ENCODE measurements at places on chromosomes 12 and 14.

DNA sequence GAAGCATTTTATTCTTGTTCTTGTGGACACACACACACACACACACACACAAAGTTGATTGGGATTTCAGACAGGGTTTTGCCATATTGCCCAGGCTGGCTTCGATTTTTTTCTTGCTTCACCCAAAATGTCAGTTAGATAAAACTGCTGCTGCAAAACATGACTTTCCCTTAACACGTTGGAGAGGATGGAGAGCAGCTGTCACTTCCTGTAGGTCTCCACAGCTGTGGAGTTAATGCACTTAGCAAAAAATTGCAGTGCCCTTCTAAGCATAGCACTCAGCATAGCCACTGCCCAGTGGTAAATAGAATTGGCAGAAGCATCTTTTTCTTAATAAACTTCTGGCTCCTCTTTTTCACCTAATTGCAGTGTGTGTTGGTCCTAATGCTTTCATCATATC is 54.5 kb downstream of the PDZRN4 start:
- no peak for DNase-seq

DNA sequence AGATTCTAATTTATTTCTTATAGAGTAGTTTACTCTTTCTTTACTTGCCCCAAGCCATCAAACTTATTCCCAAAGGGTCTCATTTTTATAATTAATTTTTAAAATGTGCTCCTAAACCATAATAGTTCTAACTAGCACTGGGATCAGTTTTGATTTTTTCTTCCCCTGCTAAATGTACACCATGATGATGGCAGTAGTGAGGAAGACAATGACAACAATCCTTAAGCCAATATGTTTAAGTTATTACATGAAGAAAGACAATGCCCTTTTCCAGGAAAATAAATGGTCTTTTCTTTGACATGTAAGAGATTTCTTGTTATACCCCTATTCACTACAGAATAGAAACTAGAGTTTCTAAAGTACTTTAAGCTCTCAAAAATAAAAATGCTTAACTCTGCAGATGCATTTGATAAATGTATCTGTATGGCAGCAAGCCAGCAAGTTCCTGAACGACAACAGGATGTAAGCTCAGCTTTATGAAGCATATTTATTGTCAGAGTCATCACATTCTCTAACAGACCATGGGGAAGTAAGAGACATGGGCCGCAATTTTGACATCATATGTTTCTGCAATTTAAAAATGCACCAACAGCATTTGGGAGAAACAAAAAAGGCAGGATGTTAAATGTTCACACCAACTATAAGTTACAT is 36.0 kb upstream of the SNX6 start:
- DNase-seq: no peak

GRCh38 chr14:38203929-38204718 is 3.6 kb upstream of the SSTR1 start:
- DNase-seq: no peak

DNA sequence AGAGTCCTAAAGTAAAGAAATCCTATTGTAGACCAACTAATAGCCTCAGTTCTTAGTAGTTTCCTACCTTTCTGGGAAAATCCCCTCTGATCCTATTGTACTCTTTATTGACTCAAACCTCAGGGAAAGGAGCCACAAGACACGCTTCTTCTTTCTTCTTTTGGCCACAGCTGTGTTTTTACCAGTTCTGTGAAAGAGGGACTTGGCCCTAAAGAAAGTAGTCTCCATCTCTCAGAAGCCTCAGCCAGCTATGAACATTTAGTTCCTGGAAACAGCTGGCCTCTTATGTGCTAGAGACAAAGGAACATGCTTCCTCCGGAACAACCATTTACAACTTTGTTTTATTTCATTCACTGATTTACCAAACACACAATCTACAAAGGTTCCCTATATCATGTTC is 66.1 kb upstream of the ARID2 start:
- DNase-seq: no peak

DNA sequence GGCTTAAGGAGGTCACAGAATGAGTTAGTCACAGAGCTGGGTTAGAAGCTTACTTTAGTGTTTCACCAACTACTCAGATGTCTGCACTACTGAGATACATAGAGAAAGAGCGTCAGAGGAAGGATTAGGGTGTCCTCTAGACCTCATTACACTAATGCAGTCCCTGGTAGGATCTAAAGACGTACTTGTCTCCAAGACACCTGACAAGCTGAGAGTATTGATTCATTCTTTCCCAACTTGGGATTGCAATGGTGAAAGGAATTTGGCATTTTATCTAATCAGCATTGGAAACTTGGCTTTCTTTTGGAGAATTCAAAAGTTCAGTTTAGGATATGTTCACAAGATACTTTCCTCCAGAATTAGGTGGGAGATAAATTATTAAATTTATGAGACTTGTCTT is 402.1 kb downstream of the ZFP36L1 start:
- no peak for DNase-seq

- no peak for DNase-seq
Measured at GRCh38 chr14:70776197-70776596, 33.1 kb downstream of the MAP3K9 start.

- DNase-seq: no peak
Measured at GRCh38 chr12:22684140-22685118, 59.5 kb downstream of the ETNK1 start.

GRCh38 chr12:95970905-95971304 is 25.2 kb downstream of the HAL start:
- no peak for DNase-seq

- DNase-seq: no peak
Measured at GRCh38 chr12:88299567-88300101, 157.5 kb downstream of the TMTC3 start.

DNA sequence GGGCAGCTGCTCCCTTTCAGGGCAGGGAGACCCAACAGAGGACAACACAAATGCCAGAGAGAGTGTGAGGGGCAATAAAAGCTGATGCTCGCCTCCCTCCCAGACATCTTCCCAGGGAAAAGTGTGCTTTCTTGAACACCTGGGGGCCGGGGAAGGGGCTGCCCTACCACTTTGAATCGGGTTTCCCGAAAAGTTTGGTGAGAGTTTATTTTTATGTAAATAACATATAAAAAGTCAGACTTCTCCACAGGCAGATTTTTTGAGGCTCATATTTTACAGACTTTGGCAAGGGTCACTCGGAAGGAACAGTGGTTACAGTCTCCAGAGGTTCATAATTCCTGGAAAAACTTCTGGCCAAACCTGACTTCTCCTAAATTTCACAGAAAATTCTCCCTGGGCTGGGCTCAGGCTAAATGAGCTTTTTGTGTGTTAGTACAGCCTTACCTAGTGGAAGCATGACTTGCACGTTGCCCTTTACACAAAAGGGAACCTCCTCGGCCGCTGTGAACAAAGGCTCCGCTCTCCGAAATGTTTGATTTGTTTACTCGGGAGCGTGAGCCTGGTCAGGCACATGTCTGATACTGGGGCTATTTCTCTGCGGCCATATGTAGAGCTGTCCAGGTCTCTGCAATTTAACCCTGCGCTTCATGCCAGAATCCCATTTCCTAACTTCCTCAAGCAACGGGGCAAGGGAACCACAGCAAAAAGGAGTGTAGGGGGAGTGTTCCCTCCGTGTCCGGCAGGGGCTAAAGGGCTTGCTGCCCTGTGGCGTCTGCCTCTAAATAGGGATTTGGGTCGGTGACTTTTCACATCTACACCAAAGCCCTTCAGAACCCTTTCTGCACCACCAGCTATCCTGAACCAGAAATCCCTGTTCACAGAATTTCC is 3.4 kb downstream of the RTL1 start:
- no peak for DNase-seq

DNA sequence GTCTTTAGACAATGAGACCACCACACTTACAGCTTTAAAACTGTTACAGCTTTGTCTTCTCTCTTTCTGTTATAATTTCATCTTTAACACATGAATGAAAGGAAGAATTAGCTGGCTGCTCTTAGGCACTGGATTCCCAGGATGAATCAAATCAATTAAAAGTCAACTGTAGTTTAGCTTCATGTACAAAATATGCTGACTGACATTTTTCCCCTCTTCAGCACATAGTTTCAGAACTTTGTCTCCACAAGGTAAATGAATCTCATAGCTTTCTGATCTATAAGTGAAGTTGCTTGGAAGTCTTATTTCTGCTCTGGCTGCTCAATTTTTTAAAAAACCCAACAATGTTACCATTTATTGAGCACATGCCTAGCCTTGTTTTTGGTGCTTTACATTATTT is 293.8 kb downstream of the GRIN2B start:
- no peak for DNase-seq

All from effector memory CD8-positive, alpha-beta T cell (primary cell).